Mammary epithelial cell (primary cell): ENCODE measurements at places on chromosomes 4 and X.

DNA sequence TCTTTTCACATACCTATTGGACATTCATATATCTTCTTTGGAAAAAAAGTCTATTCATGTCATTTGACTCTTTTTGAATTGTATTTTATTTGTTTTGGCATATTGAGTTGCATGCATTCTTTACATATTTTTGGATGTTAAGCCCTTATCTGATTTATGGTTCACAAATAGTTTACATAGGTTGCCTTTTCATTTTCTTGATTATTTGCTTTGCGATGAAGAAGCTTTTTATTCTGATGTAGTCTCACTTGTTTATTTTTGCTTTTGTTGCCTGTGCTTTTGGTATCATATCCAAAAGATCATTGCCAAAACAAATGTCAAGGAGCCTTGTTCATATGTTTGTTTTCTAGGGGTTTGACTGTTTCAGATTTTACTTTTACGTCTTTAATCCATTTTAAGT is 43.9 kb downstream of the SPOCK3 start:
- DNase-seq, result no peak

DNA sequence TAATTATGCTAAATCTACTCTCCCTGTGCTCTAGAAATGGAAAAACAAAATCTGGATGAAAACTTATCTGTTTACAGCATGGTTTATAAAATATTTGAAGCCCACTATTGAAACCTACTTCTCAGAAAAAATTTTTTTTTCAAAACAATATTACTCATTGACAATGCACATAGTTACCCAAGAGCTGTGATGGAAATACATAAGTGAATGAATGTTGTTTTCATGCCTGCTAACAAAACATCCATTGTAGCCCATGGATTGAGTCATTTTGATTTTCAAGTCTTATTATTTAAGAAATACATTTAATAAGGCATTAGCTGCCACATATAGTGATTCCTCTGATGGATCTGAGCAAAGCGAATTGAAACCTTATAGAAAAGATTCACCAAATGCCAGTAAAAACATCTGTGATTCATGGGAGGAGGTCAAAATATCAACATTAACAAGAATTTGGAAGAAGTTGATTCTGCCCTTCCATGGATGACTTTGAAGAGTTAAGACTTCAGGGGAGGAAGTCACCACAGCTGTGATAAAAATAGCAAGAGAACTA is 144.7 kb upstream of the HHIP start:
- DNase-seq, result peak; percentile 25

- DNase-seq, result no peak
Measured at GRCh38 chr4:102478186-102478585, 23.0 kb upstream of the NFKB1 start.

- no peak for DNase-seq
Measured at GRCh38 chrX:120562569-120562926, 1.8 kb upstream of the CUL4B start.

- no peak for DNase-seq
Measured at GRCh38 chr4:165096776-165097175, 15.9 kb downstream of the TMEM192 start.

- DNase-seq, result no peak
Measured at GRCh38 chrX:121298499-121298898, 251.1 kb downstream of the GLUD2 start.

DNA sequence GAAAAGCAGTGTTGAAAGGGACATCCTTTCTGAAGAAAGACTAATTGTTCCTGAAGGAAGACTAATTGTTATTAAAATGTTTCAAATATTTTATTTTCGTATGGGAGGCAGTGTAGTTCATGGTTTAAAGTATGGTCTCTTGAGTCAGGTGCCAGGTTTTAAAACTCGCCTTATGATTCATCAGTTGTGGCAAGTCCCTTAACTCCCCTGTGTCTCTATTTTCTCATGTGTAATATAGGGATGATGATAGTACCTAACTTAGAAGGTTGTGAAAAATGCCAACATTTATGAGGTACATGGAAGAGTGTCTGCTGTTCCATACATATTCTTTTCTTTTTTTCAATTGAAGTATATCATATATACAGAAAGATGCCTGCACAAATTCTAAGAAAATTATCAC is 414.2 kb upstream of the DIPK2B start:
- peak; percentile 39 for DNase-seq

GRCh38 chrX:38124000-38124399 is 96.7 kb downstream of the SRPX start:
- DNase-seq, result no peak

DNA sequence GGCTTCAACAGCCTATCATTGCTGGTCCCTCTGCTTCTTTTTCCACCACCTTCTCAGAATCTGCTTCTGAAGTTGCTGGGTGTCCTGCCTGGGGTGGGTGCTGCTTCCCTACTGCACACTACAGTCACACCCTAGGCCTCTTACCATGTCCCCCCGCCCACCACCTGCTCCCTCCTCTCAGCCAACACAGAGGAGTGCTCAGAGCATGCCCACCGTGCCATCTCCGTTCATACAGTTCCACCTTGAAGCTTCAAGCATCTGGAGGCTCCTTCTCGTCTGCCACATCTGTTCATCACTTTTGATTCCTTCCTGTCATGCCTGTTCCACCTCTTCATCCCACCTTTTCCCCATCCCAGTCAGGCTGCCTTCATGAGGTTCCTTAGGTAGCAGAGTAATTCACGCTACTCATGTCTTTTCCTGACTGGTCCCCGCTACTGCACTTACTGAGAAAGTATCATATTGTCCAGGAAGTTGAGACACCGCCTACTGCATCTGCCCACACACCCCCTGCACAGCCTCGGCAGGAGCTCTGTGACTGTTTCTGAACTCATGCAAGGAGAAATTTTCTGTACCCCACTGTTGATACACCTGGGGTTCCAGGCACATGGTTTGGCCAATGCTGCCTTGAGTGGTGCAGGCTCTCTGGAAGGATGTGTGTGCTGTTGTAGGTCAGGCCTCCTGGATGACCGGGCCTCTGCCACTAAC is 39.5 kb downstream of the HADH start:
- no peak for DNase-seq

DNA sequence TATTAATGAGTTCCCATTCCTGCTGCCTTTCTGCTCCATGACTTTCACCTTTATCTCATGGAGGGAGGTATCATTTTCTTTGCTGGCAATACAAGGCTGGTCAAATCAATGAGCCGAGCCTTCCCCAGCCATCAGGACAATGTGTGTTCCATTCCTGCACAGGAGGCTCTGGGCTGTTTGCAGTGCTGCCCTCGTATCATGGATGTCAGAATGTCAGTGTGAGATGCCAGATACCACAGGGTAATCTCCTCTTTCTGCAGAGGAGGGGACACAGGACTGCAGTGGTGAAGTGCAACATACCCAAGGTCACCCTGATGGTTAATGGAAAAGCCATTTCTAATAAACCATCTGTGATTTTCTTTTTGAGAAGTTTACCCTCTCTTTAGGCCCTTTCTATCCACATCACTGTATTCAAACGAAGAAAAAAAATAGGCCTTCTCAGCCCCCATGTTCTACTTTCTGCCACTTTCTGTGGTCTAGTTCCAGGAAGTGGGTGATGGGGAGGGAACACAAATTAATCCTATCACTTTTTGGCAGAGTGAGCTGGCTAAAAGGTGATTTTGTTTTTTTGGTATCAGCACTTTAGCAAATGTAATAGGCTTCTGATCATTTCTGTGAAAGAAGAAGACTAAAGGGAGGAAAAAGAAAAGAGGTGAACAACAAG is 490.2 kb upstream of the BOD1L1 start:
- DNase-seq, result no peak

DNA sequence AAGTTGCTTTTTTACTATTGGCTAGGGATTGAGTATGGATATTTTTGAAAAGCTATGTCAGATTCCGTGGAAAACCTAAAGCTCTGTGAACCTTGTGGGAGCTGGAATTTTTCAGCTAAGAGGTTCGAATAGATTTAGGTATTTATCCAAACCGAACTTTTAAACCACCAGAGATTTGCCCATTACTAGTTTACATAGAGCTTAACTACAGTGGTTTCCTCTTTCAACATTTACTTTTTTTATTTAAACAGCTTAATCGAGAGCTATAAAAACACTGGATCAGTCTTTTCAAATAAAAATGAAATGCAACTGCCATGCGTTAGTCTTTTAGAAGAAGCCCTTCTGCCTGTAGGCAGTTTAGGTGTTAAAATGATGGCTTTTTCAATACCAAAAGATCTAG is 377.0 kb downstream of the RPA4 start:
- DNase-seq, result no peak

- DNase-seq, result no peak
Measured at GRCh38 chr4:24515698-24516097, 68.7 kb downstream of the DHX15 start.

GRCh38 chr4:42281324-42282020 is 115.8 kb upstream of the SHISA3 start:
- DNase-seq, result peak; percentile 8

- no peak for DNase-seq
Measured at GRCh38 chr4:16707874-16708273, 190.6 kb downstream of the LDB2 start.

GRCh38 chr4:40621229-40621591 is 8.5 kb downstream of the RBM47 start:
- DNase-seq, result no peak

DNA sequence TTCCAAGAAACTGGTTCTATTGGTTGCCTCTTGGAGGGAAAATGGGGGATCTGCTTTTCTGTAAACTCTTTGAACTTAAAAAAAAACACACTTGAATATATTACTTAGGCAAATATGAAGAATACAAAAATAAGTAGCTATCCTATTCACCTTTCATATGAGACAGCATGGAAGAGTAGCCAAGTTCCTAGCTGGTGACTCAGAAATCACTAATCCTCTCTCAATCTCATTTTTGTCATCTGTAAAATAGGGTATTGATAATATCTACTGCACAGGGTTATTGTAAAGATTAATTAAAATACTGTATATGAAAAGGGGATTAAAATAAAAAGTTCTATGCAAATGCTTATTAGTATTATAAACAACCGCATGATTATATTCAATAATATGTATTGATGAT is 12.7 kb downstream of the MGARP start:
- no peak for DNase-seq

- peak; percentile 73 for DNase-seq
Measured at GRCh38 chr4:118280501-118281218, 72.1 kb downstream of the PRSS12 start.

GRCh38 chrX:136662976-136663375 is 15.0 kb downstream of the CD40LG start:
- DNase-seq, result no peak

GRCh38 chr4:108483650-108484049 is 136.7 kb upstream of the RPL34 start:
- no peak for DNase-seq

- no peak for DNase-seq
Measured at GRCh38 chrX:16517039-16517605, 132.8 kb upstream of the S100G start.

GRCh38 chr4:176052744-176053143 is 12.9 kb upstream of the WDR17 start:
- no peak for DNase-seq

- DNase-seq, result no peak
Measured at GRCh38 chr4:68895561-68896198, 55.9 kb downstream of the UGT2A3 start.

DNA sequence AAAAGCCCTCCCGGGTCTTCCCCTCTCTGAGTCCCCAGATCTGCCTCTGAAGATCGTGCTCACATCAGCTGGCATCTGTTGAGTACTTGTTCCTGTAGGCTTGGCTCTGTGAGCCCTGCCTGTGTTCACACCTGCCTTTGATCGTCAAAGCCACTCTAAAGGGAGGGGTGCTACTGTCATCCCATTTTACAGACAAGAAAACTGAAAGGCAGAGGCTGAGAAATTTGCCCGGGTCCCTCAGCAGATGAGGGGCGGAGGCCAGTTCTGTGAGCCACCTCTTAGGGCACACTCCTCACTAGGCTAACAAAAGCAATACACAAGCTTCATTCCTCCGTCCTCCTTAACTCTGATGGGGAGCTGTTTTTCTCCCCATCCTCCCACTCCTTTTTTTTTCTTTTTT is 655 bp downstream of the CYTL1 start:
- DNase-seq, result no peak

DNA sequence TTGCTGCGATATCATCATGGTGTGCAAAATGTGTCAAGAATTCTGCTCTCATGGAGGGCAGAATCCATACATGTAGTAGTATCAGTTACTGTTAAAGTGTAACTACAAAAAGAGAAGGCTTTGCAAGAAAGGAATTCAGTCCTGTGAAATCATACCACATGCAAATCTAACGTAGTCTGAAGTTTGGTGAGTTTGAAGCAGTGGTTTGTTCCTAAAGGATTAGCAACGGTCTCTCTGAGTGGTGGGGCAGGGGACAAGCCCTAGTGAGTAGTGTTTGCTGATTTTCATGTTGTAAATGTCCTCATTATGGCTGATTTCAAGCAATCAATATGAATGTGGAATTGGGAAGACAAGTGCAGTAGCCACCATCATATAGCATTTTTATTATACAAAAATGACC is 47.1 kb upstream of the CLNK start:
- DNase-seq, result no peak

DNA sequence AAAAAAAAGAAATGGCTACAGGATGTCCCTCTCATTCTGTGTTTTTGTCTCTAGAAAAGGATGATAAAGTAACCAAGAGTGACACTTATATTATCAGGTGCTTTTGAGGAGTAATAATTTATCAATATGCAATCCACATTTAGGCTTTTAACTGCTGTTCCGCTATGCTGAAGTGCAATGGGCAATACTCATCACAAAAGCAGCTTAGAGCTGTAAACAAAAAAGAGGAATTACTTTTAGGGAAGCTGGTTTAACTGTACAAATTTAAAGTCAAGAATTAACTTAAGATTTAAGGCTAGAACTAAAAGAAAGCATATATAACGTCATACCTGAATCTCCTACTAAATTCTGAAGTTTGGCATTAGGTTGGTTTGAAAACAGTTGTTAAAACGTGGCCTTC is 93.5 kb upstream of the DDX3X start:
- no peak for DNase-seq

DNA sequence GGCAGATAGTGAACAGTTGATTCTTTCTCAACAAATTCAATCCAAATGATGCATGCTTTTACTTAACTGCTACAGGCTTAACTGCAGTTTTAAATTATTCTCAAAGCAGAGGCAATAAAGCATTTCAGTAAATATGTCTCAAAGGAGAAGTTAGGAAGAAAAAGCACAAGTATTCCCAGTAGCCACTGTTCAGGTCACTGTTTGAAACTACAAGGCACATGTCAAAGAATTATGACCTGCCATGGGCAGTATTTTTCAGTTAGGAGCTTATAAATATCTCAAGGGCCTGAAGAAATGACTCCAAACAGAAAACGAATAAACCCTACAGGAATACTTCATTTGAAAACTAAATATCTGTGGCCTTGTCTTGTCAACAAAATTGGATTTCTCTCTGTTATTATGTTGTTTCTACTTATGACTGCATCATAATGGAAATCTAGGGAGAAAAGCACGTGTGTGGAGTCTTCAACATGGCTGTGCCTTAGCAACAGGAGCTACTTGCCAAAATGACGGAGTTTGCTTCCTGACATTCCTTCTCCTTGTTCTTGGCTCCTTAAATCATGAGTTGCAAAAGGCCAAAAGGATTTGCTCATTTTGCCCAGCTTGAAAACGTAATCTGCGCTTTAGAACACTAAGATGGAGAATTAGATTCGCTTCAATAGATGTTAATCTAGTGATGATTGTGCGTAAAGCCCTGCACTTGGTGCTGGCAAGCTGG is 67.6 kb upstream of the GPR101 start:
- DNase-seq, result no peak

GRCh38 chr4:130747842-130748241 is 1651.9 kb downstream of the C4orf33 start:
- DNase-seq, result no peak
